Urinary bladder (tissue), 4 donors: ENCODE measurements at places on chromosomes 6 and 20. TPM values are rescaled to one million over a fixed set of nuclear protein-coding genes. Genes with fewer than 3 reads are reported as not detected.

NHSL1 gene
- 1.7 TPM for polyA plus RNA-seq

B3GAT2 gene
- 0.25 TPM for polyA plus RNA-seq

RNF182 gene
- polyA plus RNA-seq, result 0.19 TPM

GRCh38 chr6:168452685-168453377, 11.8 kb downstream of the SMOC2 start:
- DNase-seq, result no peak

DNA sequence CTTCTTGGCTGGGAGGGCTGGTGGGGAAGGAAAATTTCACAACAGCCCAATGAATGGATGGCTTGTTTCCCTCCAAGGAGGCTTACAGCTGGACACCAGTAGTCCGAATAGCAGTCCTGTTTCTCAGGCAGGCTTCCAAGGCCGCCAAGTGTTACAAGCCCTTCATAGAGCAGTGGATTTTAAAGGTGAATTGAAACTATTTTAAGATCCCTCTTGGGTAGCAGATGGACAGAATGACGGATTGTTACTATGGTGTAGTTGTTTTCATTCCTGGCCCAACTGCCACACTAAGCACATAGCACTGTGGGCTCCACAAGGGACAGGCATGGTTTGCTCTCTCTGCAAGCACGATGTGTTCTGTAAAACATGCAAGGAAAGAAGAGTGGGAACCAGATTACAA, 203.3 kb upstream of the TAB2 start:
- no peak for DNase-seq

GRCh38 chr6:29758761-29759160, 35.5 kb downstream of the HLA-F start:
- DNase-seq, result no peak

- DNase-seq, result no peak
These were observed 2.8 kb upstream of the PHF20 start for GRCh38 chr20:35768731-35769664.
